Right hindlimb (tissue), 1 donor: ENCODE measurements at places on chromosomes 5 and 9.

- DNase-seq, result peak; percentile 55
Measured at GRCh38 chr5:134101686-134102439, 12.6 kb upstream of the TCF7 start.

GRCh38 chr9:126439402-126439765 lies 112.8 kb downstream of the MVB12B start:
- no peak for DNase-seq

DNA sequence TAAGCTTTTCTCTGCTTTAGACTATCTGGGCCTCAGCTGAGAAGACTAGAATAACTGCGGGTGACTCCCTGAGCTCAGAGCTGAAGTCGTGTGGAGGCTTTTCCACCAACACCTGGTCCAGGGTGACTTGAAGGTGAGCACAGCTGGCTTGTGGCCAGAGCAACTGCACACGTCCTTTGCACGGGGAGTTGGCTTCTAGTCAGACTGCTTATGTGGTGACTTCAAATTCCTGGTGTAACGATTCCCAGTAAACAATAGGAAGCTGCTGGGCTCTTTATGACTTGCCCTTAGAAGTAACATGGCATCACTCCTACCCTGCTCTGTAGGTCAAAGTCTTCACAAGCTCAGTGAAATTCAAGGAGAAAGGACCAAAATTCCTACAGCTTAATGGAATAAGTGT lies 800.6 kb upstream of the CDH6 start:
- DNase-seq, result no peak

GRCh38 chr9:125646621-125647100 lies 60.3 kb downstream of the MAPKAP1 start:
- DNase-seq, result no peak

- peak; percentile 26 for DNase-seq
Measured at GRCh38 chr9:134585746-134586706, 55.6 kb upstream of the COL5A1 start.

- peak; percentile 43 for DNase-seq
Measured at GRCh38 chr9:18639911-18640310, 166.0 kb downstream of the ADAMTSL1 start.

DNA sequence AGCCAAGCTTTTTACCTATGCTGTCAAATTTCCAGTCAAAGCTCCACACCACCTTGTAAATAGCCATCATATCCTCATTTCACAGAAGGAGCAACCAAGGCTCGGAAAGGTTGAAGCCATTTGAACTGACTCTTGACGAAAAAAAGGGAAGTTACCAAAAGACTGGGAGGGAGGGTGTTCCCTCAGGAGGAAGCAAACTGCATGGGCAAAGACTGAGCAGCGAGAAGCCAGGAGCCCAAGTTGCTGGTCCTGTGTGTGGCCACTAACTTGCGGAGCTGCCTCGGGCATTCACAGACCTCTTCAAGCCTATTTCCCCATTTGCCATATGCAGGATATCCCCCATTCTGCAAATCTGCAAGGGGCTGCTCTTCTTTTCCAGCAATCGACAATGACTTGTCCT lies 37.4 kb downstream of the TTLL11 start:
- DNase-seq, result no peak

GRCh38 chr9:125757834-125758233 lies 10.7 kb downstream of the PBX3 start:
- DNase-seq, result no peak

DNA sequence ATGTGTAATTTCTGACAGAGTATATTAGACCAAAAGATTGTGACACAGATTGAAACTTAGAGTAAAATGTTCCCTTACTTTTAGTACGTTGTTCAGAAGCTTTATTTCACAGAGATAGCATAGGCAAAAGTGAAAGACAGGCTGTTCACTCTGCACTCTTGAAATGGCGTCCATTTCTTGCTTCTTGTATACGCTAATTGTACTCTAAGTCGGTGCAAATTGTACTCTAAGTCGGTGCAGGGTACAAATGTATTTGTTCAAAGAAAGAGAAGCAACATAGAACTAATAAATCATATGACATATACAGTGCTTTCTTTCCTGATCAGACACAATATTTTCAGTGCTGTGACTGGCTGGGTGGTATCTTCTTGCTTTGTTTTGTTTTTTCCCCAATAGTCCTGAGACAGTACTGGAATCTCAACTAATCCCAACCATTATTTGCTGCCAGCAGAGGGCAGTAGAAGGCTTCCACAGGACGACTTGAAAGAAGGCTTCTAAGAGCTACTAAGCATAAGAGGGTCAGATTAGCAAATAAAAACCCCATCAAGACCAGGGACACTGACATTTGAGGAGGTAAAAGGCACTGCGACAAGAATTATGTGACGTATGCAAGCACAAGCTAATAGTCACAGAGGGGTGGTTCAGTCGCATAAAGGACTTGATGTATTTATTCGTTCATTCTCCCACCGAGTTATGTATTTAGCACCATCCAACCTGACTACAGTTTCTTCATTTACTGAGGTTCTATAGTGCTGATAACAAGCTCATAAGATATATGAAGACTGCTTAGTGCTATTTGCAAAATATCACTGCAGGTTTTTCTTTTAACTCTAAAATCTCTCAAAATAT lies 831.8 kb downstream of the TAF11L14 start:
- DNase-seq, result peak; percentile 72

DNA sequence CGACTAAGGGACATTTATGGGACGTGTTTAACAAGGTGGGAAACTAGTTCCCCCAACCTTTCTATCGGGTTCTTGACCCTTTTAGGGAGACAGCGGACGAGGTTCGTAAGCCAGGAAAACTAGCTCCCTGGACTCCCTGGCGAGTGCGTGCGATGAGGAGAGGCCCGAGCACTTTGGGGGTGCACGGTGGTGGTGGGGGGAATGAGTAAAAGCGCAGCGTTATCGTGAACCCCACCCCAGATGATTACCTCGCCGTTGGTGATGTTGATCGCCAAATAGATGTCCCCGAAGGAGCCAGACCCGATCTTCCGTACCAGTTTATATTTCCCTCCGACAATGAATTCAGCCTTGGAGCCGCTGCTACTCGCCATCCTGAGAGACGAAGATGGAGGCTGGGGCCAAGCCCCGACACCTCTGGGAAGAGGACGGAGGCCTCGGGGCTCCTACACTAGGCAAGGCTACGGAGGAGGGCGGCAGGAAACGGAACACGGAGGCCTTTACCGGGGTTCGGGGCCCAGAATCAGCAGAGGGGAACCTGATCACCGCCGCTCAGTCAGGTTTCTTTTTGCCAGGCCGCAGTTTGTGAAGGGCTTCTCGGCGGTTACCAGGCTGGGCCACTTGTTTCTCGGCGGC lies 529 bp downstream of the CSNK1A1 start:
- DNase-seq, result no peak

- DNase-seq, result no peak
Measured at GRCh38 chr9:73168298-73168934, 16.8 kb downstream of the ANXA1 start.

GRCh38 chr5:10679336-10679988 lies 81.6 kb downstream of the DAP start:
- DNase-seq, result no peak

DNA sequence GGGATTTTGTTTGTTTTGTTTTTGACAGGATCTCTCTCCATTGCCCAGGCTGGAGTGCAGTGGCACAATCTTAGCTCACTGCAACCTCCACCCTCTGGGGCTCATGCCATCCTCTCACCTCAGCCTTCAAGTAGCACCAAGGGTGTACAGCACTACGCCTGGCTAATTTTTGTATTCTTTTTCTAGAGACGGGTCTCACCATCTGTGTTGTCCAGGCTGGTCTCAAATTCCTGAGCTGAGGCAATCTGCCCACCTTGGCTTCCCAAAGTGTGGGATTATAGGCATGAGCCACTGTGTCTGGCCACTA lies 7.3 kb downstream of the GCNT1 start:
- no peak for DNase-seq

GRCh38 chr5:142246-142810 lies 49.0 kb upstream of the LRRC14B start:
- no peak for DNase-seq

GRCh38 chr5:116778032-116778431 lies 203.4 kb upstream of the SEMA6A start:
- DNase-seq, result peak; percentile 39

GRCh38 chr5:35122819-35123218 lies 75.1 kb upstream of the AGXT2 start:
- no peak for DNase-seq

GRCh38 chr5:91266184-91266705 lies 116.9 kb downstream of the ARRDC3 start:
- DNase-seq, result no peak

- no peak for DNase-seq
Measured at GRCh38 chr9:92747459-92748232, 17.0 kb downstream of the BICD2 start.

- DNase-seq, result no peak
Measured at GRCh38 chr5:54959673-54960418, 25.5 kb downstream of the ESM1 start.

- DNase-seq, result no peak
Measured at GRCh38 chr5:37198842-37199241, 50.3 kb downstream of the CPLANE1 start.

- no peak for DNase-seq
Measured at GRCh38 chr5:141369994-141370848, at the start of gene PCDHGB3. PCDHGB3 (plus strand) TSS chr5:141370242; CDS start chr5:141370395, 153 bp downstream.

DNA sequence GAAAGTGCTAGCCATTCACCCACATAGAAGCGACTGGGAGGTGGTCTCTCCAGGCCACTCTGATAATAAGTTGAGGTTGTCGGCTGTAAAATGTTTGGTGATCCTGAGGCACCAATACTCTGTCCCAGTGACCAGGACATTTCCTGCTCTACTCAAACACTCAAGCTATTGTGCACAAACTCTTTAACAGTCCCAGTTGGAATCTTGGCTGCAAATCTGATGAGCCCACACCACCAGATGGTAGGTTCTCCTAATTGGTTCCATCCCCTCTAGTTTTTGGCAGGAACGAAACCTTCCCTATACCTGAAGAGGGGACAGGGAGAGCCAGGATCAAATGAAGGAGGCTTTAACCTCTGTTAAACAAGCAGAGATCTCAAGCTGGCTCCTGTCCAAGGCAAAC lies 14.3 kb downstream of the GRIA1 start:
- DNase-seq, result no peak

DNA sequence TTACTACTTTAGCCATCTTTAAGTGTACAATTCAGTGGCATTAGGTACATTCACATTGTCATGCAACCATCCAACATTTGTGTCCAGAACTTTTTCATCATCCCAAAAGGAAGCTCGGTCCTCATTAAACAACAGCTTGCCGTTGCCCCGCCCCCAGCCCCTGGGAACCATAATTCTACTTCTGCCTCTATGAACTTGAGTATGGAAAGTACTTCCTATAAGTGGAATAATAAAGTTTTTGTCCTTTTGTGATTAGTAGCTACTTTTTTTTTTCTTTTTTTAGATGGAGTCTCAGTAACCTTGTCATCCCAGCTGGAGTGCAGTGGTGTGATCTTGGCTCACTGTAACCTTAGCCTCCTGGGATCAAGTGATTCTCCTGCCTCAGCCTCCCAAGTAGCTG lies 5.0 kb downstream of the GBGT1 start:
- DNase-seq, result no peak

DNA sequence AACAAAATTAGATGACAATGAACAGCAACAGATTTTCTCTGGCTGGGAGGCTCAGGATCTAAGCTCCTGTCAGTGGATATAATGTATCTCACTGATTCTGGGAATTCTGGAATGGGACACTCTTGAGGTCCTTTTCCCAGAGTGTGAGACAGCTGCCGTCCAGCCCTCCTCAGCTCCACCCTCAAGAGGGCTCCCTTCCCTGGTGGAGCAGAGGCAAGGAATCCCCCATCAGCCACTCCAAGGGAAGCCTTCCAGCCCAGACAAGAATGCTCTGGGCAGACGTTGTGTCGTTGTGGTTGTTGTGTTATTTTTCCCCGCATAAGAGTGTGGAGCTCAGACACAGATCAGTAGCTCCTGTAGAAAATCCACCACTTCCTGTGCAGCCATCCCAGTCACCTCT lies 47.7 kb upstream of the ATP10B start:
- no peak for DNase-seq

DNA sequence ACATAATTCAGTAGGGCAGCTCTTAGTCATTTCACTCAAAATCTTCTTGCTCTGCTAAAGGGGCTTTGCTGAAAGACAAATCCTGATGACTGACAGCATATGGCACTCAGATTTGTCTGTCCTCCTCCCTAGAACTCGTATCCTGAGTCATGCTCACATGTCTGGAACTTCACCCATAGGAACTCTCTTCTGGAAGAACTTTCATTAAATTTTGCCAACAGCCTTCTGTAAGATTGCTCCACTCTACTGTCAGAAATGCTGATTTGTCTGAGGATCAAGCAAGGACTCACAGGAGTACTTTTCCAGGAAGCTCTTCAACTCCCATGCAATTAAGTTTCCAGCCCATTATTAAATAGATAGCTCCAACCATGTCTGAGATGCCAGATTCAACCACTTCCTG lies 59.8 kb upstream of the SNX2 start:
- DNase-seq, result no peak

- no peak for DNase-seq
Measured at GRCh38 chr5:52579391-52579790, 208.3 kb upstream of the ITGA1 start.

- no peak for DNase-seq
Measured at GRCh38 chr5:126718236-126718868, 58.6 kb upstream of the LMNB1 start.

GRCh38 chr9:133825555-133826218 lies 87.5 kb upstream of the SARDH start:
- no peak for DNase-seq

DNA sequence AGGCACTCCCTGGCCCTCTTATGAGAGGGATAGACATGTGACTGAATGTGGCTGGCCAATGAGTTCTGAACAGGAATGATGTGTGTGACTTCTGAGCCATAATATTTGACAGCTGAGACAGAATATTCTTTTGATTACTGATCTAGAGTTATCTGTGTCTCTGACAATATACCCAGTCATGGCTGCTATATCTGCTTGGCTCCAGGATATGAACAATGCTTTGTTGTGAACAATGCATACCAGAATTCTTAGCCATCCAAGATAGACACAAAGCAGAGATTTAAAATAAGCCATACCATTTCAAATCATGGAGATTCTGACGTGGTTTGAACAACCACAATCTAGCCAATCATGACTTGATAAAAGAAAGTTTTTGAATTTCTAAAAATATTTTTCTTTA lies 840.3 kb upstream of the SEMA6A start:
- no peak for DNase-seq

DNA sequence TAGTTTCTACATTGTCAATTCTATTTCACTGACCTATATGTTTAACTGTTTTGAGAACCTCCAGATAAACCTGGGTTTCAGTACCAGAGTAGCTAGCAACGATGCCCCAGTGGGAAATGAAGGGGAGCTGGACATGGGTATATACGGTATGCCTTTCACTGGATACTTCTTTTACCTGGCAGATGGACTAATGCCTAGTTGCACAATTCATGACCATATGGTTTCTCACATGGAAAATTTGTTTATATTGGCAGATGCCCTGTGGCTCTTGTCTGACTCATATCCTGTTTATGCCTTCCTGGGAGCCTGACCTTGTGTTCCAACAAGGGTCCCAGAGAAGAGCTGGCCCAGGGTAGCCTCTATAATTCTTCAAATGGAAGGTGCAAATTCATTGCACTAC lies 144.1 kb downstream of the MAT2B start:
- no peak for DNase-seq

GRCh38 chr5:88892669-88893068 lies 9.7 kb upstream of the MEF2C start:
- no peak for DNase-seq
